GM12892 (cell line): ENCODE measurements at places on chromosomes 6 and 20.

- DNase-seq = no peak
Measured at GRCh38 chr20:10568032-10568431, 105.8 kb downstream of the JAG1 start.

GRCh38 chr6:90097356-90097755, 199.3 kb downstream of the BACH2 start:
- no peak for DNase-seq

GRCh38 chr20:40965671-40966070, 63.0 kb upstream of the TOP1 start:
- no peak for DNase-seq

DNA sequence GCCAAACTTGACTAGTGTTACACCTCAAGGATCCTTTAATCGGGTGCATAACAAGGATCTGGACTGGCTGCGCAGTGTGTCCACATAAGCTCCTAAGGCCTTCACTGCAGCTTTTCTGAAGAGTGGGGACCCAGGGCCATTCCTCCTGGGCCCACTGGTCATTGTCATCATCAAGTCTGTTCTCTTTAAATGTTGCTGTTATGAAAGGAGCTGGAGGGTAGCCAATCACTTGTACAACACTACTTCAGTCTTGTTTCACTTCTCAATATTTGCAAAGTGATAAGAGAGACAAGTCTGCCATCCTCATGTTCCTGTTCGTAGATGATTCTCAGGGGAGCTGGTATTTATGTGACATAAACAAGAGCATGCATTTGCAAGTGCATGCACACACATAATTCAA, 149.8 kb downstream of the SYNDIG1 start:
- no peak for DNase-seq

- no peak for DNase-seq
Measured at GRCh38 chr6:112202639-112203341, 51.6 kb downstream of the LAMA4 start.

GRCh38 chr20:13995841-13996240, 525 bp downstream of the MACROD2 start:
- DNase-seq = no peak
